Left ventricle myocardium inferior (tissue), 1 donor: ENCODE measurements at places on chromosomes 5 and 9. TPM values are rescaled to one million over a fixed set of nuclear protein-coding genes. Genes with fewer than 3 reads are reported as not detected.
A peak's percentile ranks its signal among the peaks of the same experiment; 100 is the strongest.

GRCh38 chr5:52771343-52772039 lies 16.2 kb upstream of the ITGA1 start:
- no peaks in the 10 kb centered on the region for H3K27me3 ChIP-seq
- peaks cover 30% of the 10 kb centered on the region for H3K4me1 ChIP-seq
- no peak overlapping the region for H3K4me3 ChIP-seq
- peak overlapping the region; percentile 84 for H3K27ac ChIP-seq

DNA sequence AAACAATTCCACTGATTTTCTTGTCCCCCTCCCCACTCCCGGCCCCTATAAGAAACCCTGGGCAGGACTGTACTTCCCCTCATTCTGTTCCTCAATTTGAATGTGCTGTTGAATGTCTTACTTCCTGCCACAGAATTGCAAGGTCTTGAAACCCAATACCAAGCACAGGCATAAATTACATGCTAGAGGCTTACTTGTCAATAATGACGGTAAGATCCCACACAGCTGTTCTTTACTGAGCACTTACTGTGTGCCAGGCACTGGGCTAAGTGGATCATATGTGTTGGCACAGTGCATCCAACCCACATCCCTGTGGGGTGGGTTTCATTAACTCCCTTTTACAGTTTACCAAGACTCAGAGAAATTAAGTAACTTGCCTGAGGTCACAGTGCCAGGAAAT lies 63.4 kb downstream of the MVB12B start:
- no peaks in the 10 kb centered on the region for H3K27me3 ChIP-seq
- peak overlapping the region; percentile 17 for H3K27ac ChIP-seq
- peaks cover 25% of the 10 kb centered on the region for H3K4me1 ChIP-seq
- H3K4me3 ChIP-seq = no peak overlapping the region

NUTM2G gene
- total RNA-seq = not detected

HOMER1 gene
- 61.9 TPM for total RNA-seq

- peaks cover 88% of the 10 kb centered on the region for H3K36me3 ChIP-seq
- H3K27ac ChIP-seq = no peak overlapping the region
- H3K4me1 ChIP-seq = peaks cover 27% of the 10 kb centered on the region
- no peak for DNase-seq
Observed at GRCh38 chr5:43294226-43294625, 19.0 kb downstream of the HMGCS1 start.
